Chondrocyte (in vitro differentiated cells): ENCODE measurements at places on chromosomes 11 and 22. TPM values are rescaled to one million over a fixed set of nuclear protein-coding genes. Genes with fewer than 3 reads are reported as not detected.

DNA sequence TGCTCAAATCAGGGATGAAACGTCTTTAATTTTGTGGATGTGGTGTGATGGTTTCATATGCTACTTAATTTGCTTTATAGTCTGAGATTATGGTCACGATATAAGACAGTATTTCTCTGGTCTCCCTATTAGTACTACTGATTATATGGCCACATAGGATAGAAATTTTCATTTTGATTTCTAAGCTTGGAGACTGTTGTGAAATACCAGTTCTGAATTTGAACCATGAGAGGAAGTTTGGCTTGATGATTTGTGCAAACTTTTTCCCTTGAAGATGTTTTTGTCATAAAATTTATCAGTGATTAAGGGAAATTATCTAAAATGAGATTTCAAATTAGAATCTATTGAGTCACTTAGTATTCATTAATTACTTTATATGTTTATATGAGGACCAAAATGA lies 2.7 kb downstream of the RNF169 start:
- DNase-seq: no peak

GRCh38 chr11:27012234-27012921 lies 18.5 kb downstream of the FIBIN start:
- no peak for DNase-seq

GRCh38 chr11:84899740-84900139 lies 727.4 kb downstream of the DLG2 start:
- no peak for DNase-seq

- DNase-seq: no peak
Observed at GRCh38 chr11:102154806-102155205, 44.6 kb downstream of the YAP1 start.

DNA sequence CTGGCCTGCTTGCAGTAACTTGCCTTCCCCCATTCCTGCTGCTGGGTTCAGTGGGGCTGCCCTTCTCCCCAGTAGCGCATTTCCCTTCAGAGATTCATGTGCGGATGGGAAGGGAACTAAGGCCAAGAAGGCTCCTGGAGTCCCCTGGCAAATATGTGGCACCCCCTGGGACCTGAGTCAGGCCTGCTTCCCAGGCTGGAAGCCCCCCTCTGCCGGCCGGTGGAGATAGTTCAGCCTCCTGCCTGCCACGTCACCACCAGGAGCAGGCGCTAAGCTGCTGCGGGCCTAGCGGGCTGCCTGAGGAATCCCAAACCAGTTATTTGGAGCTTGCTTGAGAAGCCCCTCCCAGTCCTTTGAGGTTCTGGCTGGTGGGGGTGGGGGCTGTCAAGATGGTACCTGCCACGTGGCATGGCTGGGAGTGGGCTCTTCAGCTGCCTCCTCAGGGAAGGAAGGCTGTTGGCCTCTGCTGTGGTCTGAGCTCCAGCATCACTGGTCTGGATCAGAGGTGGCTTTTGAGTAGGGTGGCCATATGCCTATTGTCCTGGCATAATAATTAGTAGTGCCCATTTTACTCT lies 2.0 kb downstream of the SERPINH1 start:
- no peak for DNase-seq

DNA sequence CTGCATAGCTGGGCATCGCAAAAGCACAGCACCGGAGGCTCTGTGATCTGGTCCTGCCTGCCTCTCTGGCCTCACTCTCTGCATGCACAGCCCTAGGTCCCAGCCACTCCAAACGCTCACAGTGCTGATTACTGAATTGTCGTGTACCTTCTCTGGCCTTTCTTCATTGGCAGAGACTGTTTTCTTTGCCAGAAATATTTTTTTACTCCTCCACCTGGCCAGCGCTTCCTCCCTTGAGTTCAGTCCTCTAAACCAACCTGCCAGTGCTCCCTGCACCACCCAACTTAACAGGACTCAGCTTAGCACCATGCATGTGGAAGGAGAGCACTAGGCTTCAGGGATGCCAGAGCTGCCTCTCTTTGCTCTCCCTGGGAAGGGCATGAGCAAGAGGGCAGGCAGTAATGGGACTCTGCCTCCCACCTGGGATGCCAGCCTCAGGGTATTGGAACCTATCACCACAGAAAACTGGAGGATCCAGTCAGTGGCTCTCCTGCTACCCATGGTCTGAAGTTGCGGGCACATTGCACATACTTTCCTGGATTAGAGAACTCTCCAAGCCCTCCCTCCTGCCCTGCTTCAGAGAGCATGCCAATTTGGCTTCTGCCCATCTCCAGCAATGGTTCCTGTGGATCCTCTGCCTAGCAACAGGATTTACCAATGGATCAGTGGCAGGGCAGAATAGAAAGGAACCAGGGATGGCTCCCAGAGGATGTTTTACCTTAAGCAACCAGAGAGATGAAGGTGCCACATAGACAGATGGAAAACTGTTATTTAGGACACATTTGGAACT lies 37.0 kb upstream of the GNAZ start:
- no peak for DNase-seq

GRCh38 chr11:123258877-123259276 lies 63.8 kb upstream of the CLMP start:
- DNase-seq: no peak

DNA sequence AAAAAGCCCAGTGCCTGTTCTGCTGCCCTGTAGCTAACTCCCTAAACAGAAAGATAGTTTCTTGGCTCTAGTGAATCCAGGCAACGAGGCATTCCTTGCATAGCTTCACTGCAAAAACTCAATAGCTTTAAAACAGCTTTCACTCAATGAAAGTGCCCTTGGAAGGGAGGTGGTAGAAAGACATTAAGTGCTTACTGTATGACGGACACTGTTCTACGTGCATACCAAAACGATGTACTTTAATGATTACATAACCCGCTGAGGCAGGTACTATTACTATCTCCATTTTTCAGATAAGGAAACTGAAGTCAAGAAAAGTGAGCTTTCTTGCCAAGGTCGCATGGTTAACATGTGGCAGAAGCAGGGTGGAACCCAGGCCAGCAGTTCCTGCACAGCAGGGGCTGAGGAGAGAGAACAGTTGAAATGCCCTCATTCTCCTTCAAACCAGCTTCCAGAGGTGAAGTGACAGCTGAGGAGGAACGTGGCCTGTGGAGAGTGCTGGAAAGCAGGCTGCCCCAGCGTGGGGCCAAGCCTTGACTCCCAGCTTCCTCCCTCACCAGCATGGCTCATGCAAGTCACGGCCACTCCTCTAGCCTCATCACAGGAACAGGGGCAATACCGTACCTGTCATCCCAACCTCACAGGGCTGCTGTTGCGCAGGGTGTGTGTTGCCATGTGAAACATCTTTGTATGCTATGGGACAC lies 227.5 kb upstream of the NARS2 start:
- DNase-seq: no peak

- no peak for DNase-seq
Observed at GRCh38 chr11:61756452-61757212, 4.2 kb downstream of the MYRF start.

DNA sequence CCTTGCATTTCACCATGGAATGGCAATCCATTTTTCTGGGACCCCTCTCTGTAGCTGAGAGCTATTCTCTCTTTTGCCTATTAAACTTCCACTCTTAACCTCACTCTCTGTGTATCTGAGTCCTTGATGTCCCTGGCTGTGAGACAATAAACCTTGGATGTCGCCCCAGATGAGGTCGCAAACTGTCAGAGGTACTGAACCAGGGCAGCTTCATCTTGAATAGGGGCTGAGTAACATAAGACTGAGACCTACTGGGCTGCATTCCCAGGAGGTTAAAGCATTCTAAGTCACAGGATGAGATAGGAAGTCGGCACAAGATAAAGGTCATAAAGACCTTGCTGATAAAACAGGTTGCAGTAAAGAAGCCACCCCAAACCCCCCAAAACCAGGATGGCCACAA lies 68.0 kb downstream of the RSF1 start:
- DNase-seq: no peak

DNA sequence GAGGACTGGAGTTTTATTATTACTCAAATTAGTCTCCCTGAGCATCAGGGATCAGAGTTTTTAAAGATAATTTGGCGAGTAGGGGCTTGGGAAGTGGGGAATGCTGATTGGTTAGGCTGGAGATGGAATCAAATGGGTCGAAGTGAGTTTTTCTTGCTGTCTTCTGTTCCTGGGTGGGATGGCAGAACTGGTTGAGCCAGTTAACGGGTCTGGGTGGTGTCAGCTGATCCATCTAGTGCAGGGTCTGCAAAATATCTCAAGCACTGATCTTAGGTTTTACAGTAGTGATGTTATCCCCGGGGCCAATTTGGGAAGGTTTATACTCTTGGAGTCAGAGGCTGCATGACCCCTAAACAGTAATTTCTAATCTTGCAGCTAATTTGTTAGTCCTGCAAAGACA lies 1.1 kb downstream of the OR5A2 start:
- no peak for DNase-seq

DNA sequence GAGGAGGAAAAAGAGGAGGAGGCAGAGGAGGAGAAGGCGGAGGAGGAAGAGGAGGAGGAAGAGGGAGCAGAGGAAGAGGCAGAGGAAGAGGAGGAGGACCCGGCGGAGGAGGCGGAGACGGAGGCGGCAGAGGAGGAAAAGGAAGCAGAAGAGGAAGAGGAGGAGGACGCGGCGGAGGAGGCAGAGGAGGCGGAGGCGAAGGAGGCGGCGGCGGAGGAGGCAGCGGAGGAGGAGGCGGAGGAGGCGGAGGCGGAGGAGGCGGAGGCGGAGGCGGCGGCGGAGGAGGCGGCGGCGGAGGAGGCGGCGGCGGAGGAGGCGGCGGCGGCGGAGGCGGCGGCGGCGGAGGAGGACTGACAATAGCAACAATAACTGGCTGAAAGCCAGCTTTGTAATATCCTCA lies 616.6 kb downstream of the TBC1D22A start:
- DNase-seq: peak; percentile 74

MRGPRE gene
- not detected in 3 replicates for total RNA-seq

MIAT gene
- total RNA-seq: 2.5 to 6.2 TPM (median 3.5 TPM) in 3 replicates

NFRKB gene
- 20.1 to 22.1 TPM (median 21.2 TPM) in 3 replicates for total RNA-seq

KREMEN1 gene
- total RNA-seq: 5.0 to 7.3 TPM (median 7.3 TPM) in 3 replicates

RHOD gene
- 17.4 to 26.5 TPM (median 26.0 TPM) in 3 replicates for total RNA-seq
